Epithelial cell of prostate (primary cell): ENCODE measurements at places on chromosomes 4 and X.

DNA sequence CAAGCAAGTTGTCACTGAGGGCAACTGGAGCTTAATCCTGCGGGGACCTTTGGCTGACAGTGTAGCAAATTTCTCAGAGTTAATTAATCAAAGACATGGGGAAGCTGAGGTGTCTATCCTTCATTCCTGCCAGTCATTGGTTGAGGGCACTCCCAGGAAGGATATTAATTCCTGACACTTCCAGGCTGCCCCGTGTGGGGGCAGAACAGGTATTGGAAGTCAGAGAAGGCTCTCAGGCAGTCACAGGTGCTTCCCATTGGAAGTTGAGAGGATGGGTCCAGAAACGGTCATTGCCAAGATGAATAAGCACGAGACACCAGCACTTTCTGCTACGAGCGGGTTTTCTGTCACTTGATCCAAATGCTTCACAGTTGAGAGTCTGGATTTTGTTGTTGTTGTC is 29.1 kb upstream of the CD38 start:
- no peak for DNase-seq

GRCh38 chr4:143726714-143727113 is 26.2 kb upstream of the FREM3 start:
- DNase-seq: no peak

DNA sequence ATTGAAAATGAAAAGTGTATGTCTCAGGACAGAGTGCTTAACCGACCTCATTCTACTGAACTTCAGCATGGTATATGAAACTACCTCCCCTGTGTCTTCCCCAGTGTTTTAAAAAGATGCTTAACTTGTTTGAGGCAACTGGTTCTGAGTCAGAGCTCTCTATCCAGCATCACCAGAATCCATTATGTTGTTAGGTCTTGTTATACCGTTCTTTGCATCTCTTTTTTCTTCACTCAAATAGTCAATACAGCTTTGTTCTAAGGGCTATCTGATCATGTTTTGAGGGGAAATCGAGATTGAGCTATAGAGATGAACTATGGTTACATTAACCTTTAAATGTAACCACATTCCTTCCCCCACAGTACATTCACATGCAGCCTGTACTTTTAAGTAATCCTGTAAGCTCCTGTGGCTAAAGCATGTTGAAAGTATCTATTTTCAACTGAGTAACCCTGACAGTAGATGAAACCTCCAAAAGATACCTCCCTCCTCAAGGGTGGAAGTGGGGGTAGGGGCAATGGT is 514.4 kb downstream of the RPA4 start:
- no peak for DNase-seq

GRCh38 chrX:32524385-32524784 is 687.0 kb downstream of the DMD start:
- no peak for DNase-seq

- DNase-seq: no peak
Observed at GRCh38 chrX:132769609-132770008, 188.8 kb downstream of the HS6ST2 start.
